ENCODE measurements at places on chromosomes 7 and 10.

- DNase-seq, result no peak
Observed at GRCh38 chr7:136006208-136006607, 29.0 kb upstream of the MTPN start.

- DNase-seq, result no peak
Observed at GRCh38 chr7:37915438-37915837, 1.2 kb downstream of the SFRP4 start.

- no peak for DNase-seq
Observed at GRCh38 chr7:99624484-99624883, 7.7 kb downstream of the ZSCAN25 start.

DNA sequence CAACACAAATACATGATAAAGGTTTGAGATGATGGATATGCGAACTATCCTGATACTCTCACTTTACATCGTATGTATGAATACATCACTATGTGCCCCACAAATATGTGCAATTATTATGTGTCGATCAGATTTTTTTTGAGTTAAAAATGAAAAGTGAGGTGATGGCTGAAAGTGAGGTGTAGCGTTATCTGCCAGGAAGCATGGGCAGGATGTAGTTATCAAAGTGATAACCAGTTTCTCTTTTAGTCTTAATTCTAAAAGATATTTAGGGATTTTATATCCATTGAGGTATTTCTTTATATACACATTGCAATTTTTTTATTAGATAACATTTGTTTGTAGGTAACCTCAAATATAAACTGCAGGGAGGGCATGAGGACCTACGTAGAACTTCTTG lies 15.6 kb upstream of the KLF6 start:
- DNase-seq, result no peak

DNA sequence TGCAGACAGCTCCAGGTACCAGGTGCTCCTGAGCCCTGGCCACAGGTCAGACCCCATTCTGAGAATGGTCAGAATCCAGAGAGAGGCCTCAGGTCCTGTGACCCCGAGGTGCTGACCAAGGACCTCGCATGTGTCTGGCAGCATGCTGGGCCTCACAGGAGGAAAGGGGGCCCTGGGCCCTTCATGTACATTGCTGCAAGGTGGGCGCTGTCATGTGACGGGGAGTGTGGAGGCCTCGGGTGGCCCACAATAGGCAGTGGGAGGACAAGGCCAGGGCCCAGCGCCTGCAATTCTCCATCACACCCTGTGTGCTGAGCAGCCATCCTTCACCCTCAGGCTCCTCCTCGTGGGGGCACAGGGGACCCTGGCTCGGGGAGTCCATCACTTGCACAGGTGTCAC lies 15.5 kb upstream of the RET start:
- no peak for DNase-seq
